Stimulated activated CD8-positive, alpha-beta memory T cell treated with anti-CD3 and anti-CD28 coated beads, Interleukin-4, amount 100 ng/mL, for 1 hour (primary cell): ENCODE measurements at places on chromosomes 2 and 18.

DNA sequence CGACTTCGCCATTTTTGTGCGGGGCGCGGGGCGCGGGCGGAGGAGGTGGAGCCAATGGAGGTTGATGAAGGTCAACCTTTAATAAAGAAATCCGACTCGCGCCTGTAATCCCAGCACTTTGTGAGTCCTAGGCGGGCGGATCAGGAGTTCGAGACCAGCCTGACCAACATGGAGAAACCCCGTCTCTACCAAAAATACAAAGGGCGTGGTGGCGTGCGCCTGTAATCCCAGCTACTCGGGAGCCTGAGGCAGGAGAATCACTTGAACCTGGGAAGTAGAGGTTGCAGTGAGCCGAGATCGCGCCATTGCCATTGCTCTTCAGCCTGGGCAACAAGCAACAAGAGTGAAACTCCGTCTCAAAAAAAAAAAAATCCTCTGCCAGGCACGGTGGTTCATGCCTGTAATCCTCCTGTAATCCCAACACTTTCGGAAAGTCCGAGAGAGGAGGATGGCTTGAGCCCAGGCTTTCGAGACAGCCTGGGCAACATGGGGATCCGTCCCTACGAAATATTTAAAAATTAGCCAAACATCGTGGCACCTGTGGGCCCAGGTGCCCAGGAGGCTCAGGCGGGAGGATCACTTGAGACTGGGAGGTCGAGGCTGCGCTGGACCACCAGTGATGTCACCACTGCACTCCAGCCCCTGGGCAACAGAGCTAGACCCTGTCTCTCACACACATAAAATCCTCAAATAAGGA lies 493 bp upstream of the PREB start:
- no peak for DNase-seq

DNA sequence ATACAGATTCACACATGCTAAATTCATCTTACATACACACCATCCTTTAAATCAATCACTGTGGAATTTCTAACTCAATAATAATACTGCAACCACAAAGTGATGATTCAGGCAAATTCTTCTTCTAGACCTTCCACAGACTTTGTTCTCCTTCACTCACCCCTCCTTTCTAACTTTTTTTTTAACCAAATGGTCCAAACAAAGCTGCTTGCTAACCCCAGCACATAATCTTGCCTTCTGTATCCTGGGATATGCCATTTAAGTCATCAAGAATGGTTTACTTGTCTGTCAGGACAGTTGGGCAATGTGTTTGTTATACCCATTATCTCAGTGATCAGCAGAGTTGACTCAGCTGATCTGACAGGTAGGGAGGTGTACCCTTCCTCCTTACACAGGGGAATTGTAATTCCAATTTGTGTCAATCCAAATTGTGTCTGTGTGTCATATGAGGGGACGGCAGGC lies 10.0 kb downstream of the SLC40A1 start:
- DNase-seq = no peak

DNA sequence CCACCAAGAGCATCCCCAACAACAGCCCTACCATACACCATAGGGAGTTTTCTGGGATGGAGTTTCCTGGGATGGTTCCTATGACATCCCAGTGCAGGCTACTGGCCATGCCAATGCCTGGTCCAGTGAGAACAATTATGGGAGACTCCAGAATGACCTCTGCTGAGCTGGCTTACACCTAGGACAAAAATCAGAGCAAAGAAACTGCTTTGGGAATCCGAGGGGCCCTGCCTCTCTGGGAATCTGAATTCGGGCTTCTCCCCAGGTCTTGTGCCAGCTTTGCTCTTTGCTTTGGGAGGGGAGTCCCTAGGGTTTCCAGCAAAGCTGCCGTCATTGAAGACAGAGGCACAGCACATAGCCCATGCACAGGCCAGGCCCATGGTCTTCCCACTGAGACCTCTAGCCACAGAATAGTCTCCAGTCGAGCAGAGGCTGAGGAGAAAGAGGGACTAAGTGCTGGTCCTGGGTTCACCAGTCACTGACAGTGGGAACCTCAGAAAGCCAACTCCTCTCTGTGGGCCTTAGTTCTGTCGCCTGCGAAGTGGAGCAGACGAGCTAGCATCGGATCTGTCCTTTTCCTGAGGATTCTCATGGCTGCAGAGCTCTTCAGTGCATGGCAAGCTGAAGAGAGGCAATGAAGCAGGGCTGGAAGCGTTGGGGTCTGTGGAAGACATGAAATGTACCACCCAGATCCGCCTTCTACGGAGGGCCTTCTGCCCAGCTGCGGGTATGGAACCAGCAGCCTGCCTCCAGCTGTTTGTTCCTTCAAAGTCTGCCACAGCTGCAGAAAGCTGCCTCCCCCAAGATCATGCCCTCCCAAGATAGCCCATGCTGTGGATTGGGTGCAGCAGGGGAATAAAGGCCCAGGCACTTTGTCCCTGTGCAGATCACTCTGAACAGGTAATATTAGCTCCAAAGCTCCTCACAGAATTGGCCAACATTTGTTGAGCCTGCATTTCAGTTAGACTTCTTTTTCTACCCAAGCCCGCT lies 11.2 kb upstream of the LBH start:
- DNase-seq = no peak

DNA sequence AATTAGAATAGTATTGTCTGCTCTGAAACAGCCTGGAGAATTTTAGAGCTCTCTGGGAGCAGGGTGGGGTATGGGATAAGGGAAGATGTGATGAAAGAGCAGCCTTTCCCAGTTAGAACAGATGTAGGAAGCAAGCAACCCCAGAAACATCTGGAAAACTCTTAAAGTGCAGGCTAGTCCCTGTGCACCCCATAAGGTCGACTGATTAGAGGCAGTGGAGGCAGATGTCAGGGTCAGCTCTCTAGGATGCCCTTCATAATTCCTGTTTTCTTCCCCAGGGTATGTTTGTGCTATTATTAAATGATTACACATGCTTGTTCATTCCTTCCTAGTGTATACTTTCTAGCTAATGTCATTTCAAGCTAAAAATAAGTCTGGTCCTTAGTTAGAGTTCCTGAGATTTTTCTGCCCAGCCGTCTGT lies 41.7 kb downstream of the PTPRM start:
- DNase-seq = no peak

DNA sequence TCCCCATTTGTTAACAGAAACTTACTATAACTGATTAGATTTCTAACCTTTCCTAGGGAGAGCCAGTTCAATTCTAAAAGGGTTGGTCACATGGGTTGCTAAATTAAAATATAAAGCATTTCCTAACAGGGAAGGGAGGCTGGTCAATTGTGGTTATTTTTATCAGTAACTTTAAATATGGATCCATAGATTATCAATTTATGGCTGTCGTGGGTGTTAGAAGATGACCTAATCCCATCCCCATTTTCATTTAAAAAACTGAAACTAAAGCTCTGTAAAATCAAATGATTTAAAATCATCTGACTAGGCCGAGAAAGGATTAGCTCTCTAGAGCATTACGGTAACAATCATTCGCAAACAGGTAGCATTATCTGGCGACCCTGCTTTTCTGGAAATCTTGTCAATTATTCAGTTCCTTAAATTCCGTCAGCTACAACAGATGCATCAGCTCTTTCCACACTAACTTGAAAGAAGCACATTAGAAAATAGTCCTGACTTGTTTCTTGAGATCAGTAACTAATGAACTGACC lies 953 bp upstream of the HNRNPA3 start:
- no peak for DNase-seq

- DNase-seq = no peak
Observed at GRCh38 chr2:100230754-100231153, 88.4 kb upstream of the AFF3 start.
